ENCODE measurements at places on chromosomes 5 and 9. TPM values are rescaled to one million over a fixed set of nuclear protein-coding genes. Genes with fewer than 3 reads are reported as not detected.

The CCDC112 gene
- total RNA-seq: 11.7 TPM

DNA sequence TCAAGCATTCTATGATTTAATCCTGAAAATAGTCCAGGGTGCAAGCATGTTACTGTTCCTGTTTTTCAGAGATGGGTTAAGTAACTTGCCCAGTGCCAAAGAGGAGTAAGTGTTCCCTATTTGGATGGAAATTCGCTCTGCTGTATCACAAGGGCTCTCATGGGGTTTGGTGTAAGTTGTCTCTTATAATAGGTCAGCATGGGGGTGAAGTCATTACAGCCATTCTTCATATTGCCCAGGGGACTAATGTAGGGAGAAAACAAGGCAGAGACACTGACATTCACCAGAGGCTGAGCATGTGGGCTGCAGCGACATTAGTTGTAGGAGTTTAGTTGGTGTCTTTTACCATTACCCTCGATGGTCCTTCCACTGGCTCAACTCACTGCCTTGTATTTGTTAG is 142.1 kb upstream of the GLRA1 start:
- no peak for DNase-seq

DNA sequence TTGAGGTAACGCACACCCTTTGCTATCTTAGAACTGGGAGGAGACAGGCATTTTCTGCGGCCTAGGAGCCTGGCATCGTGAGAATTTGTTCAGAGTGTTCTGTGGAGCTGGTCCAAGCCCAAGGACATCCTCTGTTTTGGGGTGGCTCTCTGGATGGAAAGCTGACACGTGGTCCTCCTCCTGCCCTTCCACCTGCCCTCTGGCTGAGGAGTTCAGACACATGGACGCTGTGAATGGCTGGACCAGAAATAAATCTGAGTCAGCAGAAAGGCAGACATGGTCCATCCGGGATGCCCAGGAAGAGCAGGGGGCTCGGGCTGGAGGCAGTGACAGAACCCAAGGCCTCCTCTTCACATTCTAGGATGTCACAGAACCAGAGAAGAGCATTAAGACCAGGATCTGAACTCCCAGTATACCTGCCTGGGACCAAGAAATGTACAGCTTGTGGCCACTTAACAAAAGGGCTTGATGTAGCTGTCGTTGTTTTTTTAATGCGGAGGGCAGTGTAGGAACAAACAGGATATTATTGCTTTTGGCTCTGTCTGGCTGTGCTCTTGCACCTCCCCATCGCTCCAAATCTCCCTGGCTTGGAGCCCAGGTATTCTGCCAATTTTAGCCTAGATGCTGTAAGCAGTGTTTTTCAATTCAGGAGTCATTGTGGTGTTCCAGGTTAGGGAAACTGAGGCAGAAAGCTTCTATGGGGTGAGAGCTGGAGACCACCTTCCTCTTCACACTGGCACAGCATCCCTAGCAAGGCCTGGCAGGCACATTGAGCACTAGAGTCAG is 2.4 kb downstream of the CKMT2 start:
- no peak for DNase-seq

The CA9 gene
- total RNA-seq: not detected

- DNase-seq: no peak
Observed at GRCh38 chr5:77499441-77499840, 7.3 kb upstream of the WDR41 start.
